ENCODE measurements at places on chromosomes 3 and 15. TPM values are rescaled to one million over a fixed set of nuclear protein-coding genes. Genes with fewer than 3 reads are reported as not detected.

PYGO1 gene
- total RNA-seq, result 8.7 TPM

CACNA2D2 gene
- total RNA-seq, result 105 TPM

CSTA gene
- total RNA-seq, result 39.5 TPM

ALDH1L1 gene
- total RNA-seq, result 2.8 TPM

DNA sequence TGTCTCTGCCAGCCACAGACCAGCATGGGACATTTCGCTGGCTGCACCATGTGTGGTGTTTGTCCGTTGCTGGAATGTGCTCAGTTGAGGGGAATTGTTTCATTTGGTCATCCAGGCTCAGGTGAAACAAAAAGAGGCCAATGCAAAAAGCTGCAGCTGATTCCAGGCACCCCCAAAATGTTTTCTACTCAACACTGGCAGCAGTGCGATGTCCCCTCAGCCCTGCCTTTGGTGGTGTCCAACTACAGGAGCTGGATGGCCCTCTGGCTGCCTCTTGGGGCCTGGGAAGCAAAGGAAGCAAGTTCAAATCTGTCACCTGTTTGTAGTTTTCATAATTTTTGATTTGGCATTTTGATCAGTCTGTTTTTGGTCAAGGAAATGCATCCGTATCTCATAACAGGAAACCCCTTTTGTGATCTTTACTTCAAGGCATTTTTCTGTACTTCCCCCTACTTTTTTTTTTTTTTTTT, 141.8 kb downstream of the EEFSEC start:
- H3K27ac ChIP-seq, result no peak overlapping the region
- H3K4me3 ChIP-seq, result no peak overlapping the region
- H3K27me3 ChIP-seq, result no peaks in the 10 kb centered on the region
- DNase-seq, result no peak
- H3K4me1 ChIP-seq, result no peaks in the 10 kb centered on the region
- H3K36me3 ChIP-seq, result no peaks in the 10 kb centered on the region

DNA sequence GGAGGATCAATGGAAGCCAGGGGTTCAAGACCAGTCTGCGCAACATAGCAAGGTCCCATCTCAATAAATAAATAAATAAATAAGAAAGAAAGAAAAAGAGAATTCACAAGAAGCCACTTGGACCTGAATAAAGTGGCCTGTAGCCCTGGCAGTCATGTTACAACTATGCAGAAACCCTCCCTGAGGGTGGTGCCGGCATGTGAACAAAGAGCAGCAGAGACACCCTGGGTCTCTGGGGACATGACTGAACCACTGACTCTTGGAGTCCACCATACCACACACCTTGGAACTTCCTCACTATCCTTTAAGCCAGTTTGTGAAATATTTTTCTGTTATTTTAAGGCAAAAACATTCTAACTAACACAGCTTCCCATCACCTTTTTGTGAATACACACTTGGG, 93.0 kb downstream of the MEIS2 start:
- H3K27me3 ChIP-seq, result no peaks in the 10 kb centered on the region
- H3K4me1 ChIP-seq, result no peaks in the 10 kb centered on the region
- no peak for DNase-seq
- no peaks in the 10 kb centered on the region for H3K36me3 ChIP-seq
- H3K27ac ChIP-seq, result no peak overlapping the region

TRIM71 gene
- total RNA-seq, result 2.5 TPM

- no peak overlapping the region for H3K4me3 ChIP-seq
- no peaks in the 10 kb centered on the region for H3K36me3 ChIP-seq
- peak overlapping the region; percentile 44 for H3K27ac ChIP-seq
- H3K27me3 ChIP-seq, result no peaks in the 10 kb centered on the region
Observed at GRCh38 chr3:100047455-100048141, 66.7 kb downstream of the FILIP1L start.

GRCh38 chr3:148723631-148724030, 25.9 kb downstream of the AGTR1 start:
- H3K4me1 ChIP-seq, result no peaks in the 10 kb centered on the region
- no peak for DNase-seq
- H3K36me3 ChIP-seq, result no peaks in the 10 kb centered on the region

DNA sequence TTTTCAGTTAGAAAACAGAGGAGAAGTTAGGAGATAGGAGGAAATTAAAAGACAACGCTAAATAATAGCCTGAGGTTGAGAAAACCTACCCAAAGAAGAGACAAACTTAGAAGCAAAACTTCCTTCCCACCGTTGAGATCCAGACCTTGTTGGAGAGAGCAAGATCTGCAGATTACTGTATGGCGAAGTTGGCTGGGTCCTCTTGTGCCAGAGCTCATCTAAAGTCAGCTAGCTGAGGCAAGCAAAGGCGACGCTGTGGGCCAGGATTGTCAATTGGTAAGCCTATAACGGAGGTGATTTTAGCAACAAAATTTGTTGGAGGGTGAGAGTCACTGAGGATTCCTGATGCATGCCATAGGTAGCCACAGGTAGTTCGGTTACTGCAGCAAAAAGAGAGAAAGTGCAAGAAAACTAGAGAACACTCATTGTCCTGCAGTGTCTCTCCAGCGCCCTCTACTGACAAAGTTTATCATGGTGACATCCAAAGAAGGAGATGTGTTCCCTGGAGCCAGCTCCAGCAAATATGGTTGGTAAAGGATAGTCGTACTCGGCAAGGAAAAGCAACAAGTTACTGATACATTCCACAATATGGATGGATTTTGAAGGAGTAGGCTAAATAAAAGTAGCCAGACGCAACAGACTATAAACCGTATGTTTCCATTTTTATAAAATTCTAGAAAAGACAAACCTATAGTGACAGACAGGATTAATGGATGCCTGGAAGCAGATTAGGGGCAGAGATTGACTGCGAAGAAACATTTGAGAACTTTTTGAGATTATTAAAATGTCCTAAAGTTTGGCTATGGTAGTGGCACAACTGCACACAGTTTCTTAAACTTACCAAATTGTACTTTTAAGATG, 9.8 kb upstream of the OR5K4 start:
- no peak overlapping the region for H3K4me3 ChIP-seq
- DNase-seq, result no peak
- no peak overlapping the region for H3K27ac ChIP-seq
- no peaks in the 10 kb centered on the region for H3K36me3 ChIP-seq
- no peaks in the 10 kb centered on the region for H3K27me3 ChIP-seq
- H3K4me1 ChIP-seq, result no peaks in the 10 kb centered on the region

TTLL3 gene
- total RNA-seq, result 50.0 TPM

CHST13 gene
- 1.5 TPM for total RNA-seq

DNA sequence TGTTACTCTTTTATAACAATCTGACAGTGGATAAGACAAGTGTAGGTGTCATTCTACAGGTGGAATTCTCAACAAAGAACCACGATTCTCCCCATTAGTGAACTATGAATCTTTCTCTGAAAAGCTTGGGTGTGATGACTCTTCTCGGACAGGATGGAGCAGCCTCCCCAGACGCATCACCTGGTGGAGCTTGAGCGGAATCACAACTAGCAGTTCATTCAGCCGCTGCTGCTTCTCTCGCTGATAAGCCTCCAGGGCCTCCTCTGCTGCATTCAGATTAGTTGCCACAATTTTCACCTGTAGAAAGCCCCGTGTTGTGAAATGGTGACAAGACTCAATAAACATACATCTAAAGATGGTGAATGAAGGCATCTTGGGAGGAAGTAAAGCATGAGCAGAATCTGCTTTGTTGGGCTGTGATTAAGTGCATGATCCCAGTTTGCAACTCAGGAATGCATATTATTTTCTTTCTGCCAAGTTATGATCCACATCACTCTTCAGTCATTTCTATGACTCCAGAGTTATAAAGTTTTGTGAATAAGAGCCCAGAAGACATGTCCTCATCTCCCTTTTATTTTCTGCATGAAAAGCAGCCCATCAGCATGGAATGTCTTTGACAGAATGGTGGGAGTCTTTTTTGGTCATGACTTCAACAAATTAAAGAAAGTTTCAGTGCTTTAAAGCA, 93.6 kb downstream of the BOC start:
- no peak overlapping the region for H3K4me3 ChIP-seq
- H3K27me3 ChIP-seq, result no peaks in the 10 kb centered on the region
- DNase-seq, result no peak

DUOX1 gene
- total RNA-seq, result 317 TPM

IL12A gene
- 2.9 TPM for total RNA-seq

MAN2C1 gene
- total RNA-seq, result 208 TPM
